DMS53 (cell line): ENCODE measurements at places on chromosomes 4 and X.
A peak's percentile ranks its signal among the peaks of the same experiment; 100 is the strongest.

- no peak for DNase-seq
These were observed 176.7 kb downstream of the SH3BGRL start for GRCh38 chrX:81378560-81378959.

GRCh38 chr4:152247271-152247975, 288.5 kb downstream of the FBXW7 start:
- no peak for DNase-seq

DNA sequence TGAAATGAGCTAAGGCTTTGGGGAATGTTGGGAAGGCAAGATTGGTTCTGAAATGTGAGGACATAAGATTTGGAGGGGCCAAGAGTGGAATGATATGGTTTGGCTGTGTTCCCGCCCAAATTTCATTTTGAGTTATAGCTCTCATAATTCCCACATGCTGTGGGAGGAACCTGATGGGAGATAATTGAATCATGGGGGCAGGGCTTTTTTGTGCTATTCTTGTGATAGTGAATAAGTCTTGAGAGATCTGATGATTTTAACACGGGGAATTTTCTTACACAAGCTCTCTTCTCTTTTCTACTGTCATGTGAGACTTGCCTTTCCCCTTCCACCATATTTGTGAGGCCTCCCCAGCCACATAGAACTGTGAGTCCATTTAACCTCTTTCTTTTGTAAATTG, 157.6 kb upstream of the C1QTNF7 start:
- DNase-seq: no peak

- DNase-seq: peak; percentile 13
These were observed 95.7 kb downstream of the CPZ start for GRCh38 chr4:8688041-8688907.

GRCh38 chrX:100747090-100747489, 15.2 kb upstream of the SYTL4 start:
- DNase-seq: no peak

DNA sequence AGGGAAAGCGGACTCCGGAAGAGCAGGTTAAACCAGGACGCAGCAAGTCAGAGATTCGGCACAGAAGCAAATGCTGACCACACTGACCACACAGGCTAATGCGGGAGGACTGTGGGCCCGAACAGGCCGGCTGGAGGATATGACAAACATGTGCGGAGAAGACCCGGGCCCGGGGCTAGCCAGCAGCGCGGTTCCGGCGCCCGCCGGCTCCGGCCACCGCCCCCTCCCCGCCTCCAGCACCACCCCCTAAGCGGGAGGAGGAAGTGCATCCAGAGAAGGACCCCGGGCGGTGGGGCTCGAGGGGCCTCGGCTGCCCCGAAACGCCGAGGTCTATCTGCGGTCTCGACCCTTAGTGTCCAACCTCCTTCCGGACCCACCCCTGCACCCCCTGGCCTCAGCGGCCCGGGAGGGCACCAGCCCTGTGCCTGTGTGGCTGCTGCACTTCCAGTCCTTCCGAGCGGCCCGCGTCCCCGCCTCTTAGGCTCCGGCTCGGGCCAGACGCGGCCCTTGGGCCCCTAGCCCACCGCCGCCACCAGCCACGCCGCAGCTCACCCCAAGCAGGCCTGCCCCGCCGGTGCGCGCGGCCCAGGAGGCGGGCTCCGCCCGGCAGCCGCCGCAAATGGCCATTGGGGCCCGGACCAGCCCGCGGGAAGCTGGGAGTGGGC, 2.1 kb downstream of the ELOVL6 start:
- peak; percentile 80 for DNase-seq

GRCh38 chr4:113639326-113639725, 122.2 kb downstream of the CAMK2D start:
- no peak for DNase-seq

GRCh38 chr4:41364876-41365275, 108.1 kb downstream of the UCHL1 start:
- DNase-seq: no peak

DNA sequence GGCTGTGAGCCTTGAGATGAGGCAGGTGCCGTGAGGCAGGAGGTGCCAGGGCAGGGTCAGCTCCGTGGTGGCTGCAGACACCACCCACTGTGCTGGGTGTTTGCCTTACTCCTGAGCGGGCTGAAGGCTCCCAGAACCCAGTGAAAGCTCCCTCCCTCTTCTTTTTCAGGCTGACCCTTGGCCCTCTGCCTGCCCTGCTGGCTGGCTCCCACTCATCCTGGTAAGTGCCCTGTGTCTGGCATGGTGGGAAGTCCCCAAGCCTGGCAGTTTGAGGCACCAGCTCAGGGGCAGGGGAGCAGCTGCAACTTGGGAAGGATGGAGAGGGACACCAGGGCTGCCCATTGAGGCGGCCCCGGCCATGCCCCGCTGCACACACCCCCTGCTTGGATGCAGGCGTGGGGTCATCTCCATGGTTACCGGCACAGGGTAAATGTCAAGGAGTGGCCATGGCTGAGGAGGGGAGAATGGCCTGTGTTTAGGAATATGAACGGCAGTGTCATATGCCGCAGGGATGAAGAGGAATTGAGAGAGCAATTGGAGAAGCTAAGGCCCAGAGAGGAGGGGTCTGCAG, 16.8 kb downstream of the SH3BP2 start:
- DNase-seq: no peak

GRCh38 chr4:136650541-136651277, 881.6 kb downstream of the PCDH18 start:
- DNase-seq: peak; percentile 92

GRCh38 chr4:113534711-113535110, 226.8 kb downstream of the CAMK2D start:
- DNase-seq: no peak

DNA sequence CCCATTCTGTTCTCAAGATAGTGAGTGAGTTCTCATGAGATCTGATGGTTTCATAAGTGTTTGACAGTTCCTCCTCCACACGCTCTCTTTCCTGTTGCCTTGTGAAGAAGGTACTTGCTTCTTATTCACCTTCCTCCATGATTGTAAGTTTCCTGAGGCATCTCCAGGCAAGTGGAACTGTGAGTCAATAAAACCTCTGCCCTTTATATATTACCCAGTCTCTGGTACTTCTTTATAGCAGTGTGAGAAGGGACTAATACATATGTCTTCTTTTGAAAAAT, 58.4 kb downstream of the CFAP299 start:
- DNase-seq: no peak

DNA sequence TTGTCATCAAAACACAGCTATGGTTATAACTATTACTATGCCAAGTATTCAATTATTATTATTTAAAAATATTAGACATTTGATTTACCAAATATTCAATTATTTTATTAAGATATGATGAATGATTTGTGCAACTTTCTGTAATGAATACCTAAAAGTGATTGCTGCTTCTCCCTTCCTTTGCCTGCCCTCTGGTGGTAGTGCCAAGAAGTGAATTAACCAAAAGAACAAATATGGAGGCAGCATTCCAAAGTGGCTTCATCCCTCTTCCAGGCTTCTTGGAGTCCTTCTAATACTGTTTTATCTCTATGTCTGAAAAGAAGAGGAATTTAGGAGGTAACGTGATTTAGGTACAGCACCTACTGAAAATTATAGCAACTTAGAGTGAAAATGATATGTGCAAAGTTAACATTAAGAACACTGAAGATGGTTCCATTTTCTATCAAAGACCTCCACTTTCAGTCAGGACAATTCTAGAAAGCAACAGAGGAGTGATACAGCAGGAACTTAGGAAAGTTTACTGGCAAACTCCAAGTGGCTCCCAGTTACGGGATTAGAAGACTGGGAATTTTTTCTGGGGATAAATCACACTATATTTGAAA, 43.0 kb downstream of the ENPEP start:
- peak; percentile 54 for DNase-seq

GRCh38 chr4:43932448-43932847, 516.2 kb downstream of the KCTD8 start:
- no peak for DNase-seq

DNA sequence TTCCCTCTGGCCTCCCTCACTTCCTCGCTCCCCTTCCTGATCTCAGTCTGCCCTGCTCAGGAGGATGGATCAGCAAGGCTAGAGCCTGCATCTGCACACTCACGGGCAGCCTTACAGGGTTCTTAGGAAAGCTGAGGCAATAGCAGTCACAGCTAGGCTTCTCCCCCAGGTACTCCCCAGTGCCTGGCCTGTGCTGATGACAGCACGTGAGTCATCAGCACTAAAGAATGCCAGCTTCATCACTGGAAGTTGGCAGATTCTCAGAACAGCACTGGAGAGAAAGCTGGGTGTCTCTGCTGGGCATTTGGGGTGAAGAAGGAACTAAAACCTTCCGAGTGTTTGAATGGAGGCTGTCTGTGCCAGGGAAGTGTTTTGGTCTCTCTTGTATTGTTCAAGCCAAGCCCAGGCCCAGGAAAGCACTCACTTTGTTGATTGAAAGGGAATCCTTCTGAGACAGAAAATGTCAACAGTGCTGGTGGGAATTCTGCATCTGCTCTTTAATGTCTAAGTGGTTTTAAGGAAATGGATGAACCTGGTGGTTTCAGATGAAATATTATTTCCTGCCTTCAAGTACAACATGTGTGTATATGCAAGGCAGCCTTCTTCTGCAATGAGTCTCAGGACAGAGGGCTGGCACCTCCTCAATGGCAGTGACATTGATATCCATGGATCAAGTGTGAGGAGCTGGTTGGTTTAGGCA, 73.0 kb upstream of the SCOC start:
- peak; percentile 77 for DNase-seq

GRCh38 chrX:23637187-23637586, 30.1 kb upstream of the PRDX4 start:
- no peak for DNase-seq

DNA sequence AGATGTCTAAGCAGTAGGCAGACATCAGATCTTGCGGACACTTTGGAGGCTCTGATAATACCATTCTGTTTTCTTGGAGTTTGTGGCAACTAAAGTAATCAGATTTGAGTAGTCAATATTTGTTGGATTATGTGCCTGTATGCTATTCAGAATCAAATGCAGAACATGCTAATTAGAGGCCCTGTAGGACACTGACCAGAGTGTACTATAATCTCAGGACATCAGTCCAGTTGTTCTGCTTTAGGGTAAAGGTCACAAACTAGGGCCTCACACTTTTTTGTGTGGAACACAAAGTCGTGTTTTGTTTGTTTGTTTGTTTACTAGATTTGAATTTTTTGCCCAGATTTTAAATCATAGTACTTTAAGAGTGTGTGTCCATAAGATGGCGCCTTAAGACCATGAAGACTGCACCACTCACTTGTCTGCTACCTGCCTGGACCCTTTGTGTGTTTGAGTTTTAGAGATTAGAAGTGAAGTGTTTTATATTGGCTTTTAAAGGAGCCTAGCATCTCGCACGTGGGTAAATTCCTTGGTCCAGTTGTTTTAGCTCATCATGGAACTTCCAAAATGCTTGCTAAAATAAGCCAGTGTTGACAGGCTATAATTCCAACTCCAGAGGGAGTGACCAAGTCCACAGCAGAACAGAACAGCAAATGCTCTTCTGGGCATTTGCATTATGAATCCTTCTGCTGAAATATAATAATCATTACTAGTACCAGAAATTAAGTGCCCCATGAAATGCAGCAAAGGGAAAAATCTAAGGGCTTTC, 34.7 kb downstream of the IL13RA1 start:
- DNase-seq: peak; percentile 8
